Prostate gland (tissue), 2 donors: ENCODE measurements at places on chromosomes 16 and 17. TPM values are rescaled to one million over a fixed set of nuclear protein-coding genes. Genes with fewer than 3 reads are reported as not detected.

DNA sequence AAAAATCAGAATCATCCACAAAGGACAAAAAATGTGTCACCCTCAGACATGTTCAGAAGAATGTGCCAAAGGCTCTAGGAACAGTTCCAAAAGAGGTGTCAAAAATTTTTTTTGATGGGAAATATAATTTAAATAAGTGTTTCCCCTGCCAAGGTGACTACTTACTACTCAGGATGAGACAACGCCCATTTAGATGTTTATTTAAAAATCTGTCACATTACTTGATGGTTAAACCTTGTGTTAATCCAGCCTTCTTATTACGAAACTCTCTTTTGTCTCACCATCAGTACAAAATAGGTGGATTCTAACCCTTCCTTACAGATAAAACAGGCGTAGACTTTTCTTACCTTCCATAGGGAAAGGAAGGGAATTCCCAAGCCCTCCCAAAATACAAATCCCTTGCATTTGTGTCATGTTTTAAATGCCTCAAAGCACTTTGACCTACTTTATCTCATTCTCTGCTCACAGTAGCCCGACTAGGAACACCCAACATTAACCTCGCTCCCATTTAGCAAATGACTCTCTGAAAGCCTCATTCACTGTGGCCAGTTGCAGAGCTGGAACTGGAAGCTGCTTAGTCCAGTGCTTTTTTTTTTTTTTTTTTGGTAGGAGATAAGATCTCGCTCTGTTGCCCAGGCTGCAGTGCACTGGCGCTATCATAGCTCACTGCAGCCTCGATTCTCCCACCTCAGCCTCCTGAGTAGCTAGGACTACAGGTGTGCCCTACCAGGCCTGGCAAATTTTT lies 5.8 kb upstream of the GNA13 start:
- no peak overlapping the region for H3K4me3 ChIP-seq
- peak overlapping the region; percentile 9 for H3K27ac ChIP-seq
- DNase-seq: no peak
- no peaks in the 10 kb centered on the region for H3K36me3 ChIP-seq
- no peaks in the 10 kb centered on the region for H3K27me3 ChIP-seq

GRCh38 chr16:69373019-69373418 lies 12.8 kb downstream of the TERF2 start:
- H3K36me3 ChIP-seq: peaks cover 5% of the 10 kb centered on the region
- H3K4me1 ChIP-seq: no peaks in the 10 kb centered on the region
- no peaks in the 10 kb centered on the region for H3K27me3 ChIP-seq
- no peak for DNase-seq

- H3K4me3 ChIP-seq: peak overlapping the region; percentile 92
- DNase-seq: no peak
- peaks cover 8% of the 10 kb centered on the region for H3K4me1 ChIP-seq
- H3K27ac ChIP-seq: peak overlapping the region; percentile 93
- no peaks in the 10 kb centered on the region for H3K27me3 ChIP-seq
Measured at GRCh38 chr17:4998027-4998731, 429 bp downstream of the KIF1C start.

DNA sequence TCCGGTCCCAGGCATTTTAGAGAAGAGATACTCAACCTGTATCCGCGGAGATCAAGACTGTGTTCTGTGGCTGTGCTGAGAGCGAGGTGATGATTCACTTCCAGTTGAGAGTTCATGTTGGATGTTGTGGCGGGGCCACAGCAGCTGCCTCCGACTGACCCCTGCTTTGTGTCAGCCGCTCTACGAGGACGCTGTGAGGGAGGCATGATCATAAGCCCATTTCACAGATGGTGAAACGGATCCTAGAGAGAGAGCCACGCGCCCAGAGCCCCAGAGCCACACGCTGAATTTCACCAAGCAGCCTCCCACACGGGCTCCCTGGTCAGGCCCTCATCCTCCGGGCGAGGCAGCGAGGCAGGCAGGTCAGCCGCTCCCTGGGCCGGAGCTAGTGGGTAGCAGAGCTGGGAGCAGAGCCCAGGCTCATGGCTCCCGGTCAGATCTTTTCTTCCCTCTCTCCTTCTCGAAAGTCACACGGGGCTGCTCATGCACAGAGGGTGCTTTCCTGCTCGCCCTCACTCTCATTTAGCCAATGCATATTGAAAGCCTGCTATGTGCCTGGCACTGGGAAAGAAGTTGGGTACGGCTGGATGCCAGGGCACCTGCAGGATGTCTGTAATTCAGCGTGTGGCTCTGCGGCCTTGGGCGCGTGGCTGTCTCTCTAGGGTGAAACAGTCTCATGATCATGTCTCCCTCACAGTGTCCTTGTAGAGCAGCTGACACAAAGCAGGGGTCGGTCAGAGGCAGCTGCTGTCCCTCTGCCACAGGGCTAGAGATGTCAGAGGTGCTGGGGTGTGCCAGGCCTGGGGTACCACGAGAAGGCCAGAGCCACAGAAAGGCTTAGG lies 155.6 kb upstream of the CHMP6 start:
- no peaks in the 10 kb centered on the region for H3K27me3 ChIP-seq
- H3K36me3 ChIP-seq: no peaks in the 10 kb centered on the region
- no peak overlapping the region for H3K4me3 ChIP-seq
- DNase-seq: no peak

HCRT gene
- not detected for total RNA-seq

- DNase-seq: peak; percentile 63
- peak within 1 kb of the TSS; percentile 46 for H3K4me3 ChIP-seq
- no peaks in the 10 kb centered on the region for H3K36me3 ChIP-seq
- H3K27me3 ChIP-seq: no peaks in the 10 kb centered on the region
- H3K4me1 ChIP-seq: peaks cover 3% of the 10 kb centered on the region
Measured at GRCh38 chr17:20009302-20010098, at the start of gene SPECC1. TSS of gene SPECC1 (plus strand) at chr17:20009359. CDS start at chr17:20096652, 87,293 bp downstream.

CFAP97D1 gene
- total RNA-seq: not detected

DNA sequence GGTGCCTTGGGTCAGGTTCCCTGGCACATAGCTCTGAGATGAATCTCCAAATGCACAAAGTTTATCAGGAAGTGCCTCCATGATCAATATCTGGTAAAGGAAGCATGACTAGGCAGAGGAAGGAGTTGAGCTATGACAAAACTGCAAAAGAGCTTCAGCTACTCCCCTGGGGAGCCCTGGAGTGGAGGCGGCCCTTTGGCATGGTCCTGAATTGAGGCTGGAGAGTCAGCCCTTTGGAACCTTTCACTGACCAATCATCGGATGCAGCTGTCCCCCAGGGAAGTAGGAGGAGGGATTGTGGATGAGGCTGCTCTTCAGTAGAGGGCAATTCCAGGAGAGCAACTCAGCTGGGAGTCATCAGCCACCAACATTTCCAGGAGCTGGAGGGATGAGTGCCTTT lies 46.1 kb upstream of the NLRP1 start:
- H3K4me3 ChIP-seq: no peak overlapping the region
- H3K27me3 ChIP-seq: no peaks in the 10 kb centered on the region
- H3K27ac ChIP-seq: no peak overlapping the region
- H3K4me1 ChIP-seq: no peaks in the 10 kb centered on the region
- no peaks in the 10 kb centered on the region for H3K36me3 ChIP-seq
- no peak for DNase-seq

TPSG1 gene
- not detected for total RNA-seq

GRCh38 chr17:80656590-80656989 lies 112.0 kb downstream of the RPTOR start:
- DNase-seq: no peak
- no peaks in the 10 kb centered on the region for H3K4me1 ChIP-seq
- H3K27ac ChIP-seq: no peak overlapping the region
- H3K36me3 ChIP-seq: no peaks in the 10 kb centered on the region
- H3K4me3 ChIP-seq: no peak overlapping the region
- H3K27me3 ChIP-seq: no peaks in the 10 kb centered on the region

MRC2 gene
- 73.7 TPM for total RNA-seq

GRCh38 chr16:58264961-58265479 lies 29.8 kb downstream of the PRSS54 start:
- no peak overlapping the region for H3K27ac ChIP-seq
- no peak overlapping the region for H3K4me3 ChIP-seq
- no peaks in the 10 kb centered on the region for H3K4me1 ChIP-seq

DNA sequence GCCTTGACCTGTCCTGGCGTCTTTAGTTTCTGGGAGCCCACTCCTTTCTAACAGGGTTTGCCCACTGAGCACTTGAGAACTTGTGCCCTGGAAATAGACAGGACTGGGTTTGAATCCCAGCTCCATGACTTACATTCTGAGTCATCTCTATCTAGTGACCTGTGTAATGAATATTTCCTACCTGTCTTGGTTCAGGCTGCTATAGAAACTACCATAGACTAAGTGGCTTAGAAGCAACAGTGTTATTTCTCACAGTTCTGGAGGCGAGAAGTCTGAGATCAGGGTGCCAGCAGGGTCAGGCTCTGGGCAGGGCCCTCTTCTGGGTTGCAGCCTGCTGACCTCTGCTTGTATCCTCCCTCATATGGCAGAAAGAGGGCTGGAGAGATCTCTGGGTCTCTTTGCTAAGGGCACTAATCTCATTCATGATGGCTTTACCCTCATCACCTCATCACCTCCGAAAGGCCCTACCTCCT lies 110.7 kb upstream of the DHX40 start:
- H3K4me1 ChIP-seq: no peaks in the 10 kb centered on the region
- H3K27ac ChIP-seq: no peak overlapping the region
- H3K36me3 ChIP-seq: no peaks in the 10 kb centered on the region
- DNase-seq: no peak
- no peak overlapping the region for H3K4me3 ChIP-seq

SLC38A8 gene
- not detected for total RNA-seq

EEF2K gene
- 58.2 TPM for total RNA-seq

DNA sequence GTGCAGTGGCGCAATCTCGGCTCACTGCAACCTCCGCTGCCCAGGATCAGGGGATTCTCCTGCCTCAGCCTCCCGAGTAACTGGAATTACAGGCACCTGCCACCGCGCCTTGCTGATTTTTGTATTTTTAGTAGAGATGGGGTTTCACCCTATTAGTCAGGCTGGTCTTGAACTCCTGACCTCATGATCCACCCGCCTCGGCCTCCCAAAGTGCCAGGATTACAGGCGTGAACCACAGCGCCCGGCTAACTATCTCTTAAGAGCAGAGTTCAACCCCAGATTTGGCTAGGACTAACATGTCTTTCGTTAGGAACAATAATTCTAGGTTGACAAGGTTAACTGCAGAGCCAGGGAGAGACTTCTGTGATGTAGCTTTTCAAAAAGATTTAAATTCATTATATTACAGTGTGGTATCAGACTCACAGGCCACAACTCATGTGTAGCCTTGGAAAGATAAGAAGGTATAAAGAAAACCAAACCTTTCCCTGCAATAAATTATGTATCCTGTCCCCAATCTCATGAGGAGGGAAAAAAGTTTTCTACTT lies 4.3 kb downstream of the CHTF8 start:
- H3K4me1 ChIP-seq: peaks cover 6% of the 10 kb centered on the region
- no peak overlapping the region for H3K4me3 ChIP-seq
- no peak for DNase-seq
- no peaks in the 10 kb centered on the region for H3K27me3 ChIP-seq

DNA sequence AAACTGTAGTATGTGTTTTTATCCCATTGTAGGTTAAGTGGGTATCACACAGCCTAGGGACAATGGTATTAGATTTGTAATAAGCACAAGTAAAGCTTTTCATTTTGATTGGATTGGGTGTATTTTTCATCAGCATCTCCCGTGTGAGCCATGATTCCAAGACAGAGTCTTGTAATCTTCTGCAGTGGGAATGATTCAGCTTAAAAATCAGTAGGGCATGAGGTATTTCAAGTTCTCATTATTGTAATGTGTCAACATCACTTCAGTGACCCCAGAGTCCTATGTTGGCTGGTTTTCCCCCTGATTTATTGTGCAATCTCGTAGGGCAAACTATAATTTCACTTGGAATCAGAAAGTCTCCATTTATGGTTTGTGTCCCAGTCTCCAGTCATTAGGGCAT lies 833.2 kb upstream of the RBFOX1 start:
- no peaks in the 10 kb centered on the region for H3K4me1 ChIP-seq
- H3K4me3 ChIP-seq: no peak overlapping the region
- no peak for DNase-seq
- H3K36me3 ChIP-seq: no peaks in the 10 kb centered on the region
- no peaks in the 10 kb centered on the region for H3K27me3 ChIP-seq

DNA sequence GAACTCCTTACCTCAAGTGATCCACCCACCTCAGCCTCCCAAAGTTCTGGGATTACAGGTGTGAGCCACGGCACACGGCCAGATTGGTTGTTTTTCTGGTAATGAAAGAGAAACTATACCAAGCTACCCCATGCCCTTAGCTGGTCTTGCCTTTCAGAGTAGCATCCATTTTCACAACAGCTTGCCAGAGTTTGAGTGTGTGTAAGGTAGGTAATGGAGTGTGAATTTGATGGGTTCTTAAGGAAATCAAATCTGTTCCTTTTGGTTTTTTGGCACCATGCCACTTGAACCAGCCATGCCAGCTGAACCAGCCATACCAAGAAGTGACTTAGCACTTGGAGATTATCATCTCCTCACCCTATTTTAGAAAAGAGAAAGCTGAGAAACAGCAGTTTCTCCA lies 5.1 kb downstream of the CALCOCO2 start:
- H3K36me3 ChIP-seq: no peaks in the 10 kb centered on the region
- no peaks in the 10 kb centered on the region for H3K4me1 ChIP-seq
- H3K27ac ChIP-seq: no peak overlapping the region
- DNase-seq: peak; percentile 42

DHX40 gene
- 43.7 TPM for total RNA-seq

DNA sequence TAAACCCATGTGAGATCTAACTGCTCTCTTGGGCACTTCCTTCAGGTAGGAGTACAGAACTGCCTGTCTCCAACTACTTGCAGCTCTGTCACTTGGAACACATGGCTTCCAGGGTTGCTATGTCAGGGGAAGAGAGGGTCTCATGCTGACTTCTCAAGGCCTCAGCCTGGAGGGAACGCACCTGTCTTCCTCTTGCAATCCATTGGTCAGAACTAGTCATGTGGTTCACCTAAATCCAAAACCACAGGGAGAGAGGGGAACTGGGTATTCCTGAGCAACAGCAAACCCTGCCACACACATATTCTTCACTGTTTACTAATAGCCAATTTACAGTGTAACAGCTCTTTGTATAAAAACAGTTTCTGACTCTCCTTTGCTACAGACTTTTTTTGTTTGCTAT lies 206.1 kb downstream of the KCNJ2 start:
- H3K27ac ChIP-seq: no peak overlapping the region
- H3K4me1 ChIP-seq: no peaks in the 10 kb centered on the region
- no peaks in the 10 kb centered on the region for H3K36me3 ChIP-seq
- no peak for DNase-seq
- no peak overlapping the region for H3K4me3 ChIP-seq
- no peaks in the 10 kb centered on the region for H3K27me3 ChIP-seq

DNA sequence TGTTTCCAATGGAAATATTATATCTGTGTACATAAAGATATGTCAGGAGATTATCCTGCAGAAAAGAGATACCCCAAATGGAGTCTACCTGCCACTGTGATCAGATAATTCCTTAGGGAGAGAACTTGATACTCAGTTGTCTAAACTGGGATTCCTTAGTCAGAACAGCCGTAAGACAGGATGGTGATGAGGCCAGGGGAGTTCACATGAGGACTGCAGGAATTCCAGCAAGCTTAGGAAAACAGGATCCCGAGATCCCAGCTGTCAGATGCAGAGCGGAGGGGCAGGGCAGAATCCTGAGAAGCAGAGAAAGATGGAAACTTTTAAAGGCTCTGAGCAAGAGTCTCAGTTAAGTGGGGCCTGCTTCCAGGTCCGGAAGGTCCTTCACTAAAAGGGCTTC lies 4.7 kb downstream of the KRABD2 start:
- H3K36me3 ChIP-seq: no peaks in the 10 kb centered on the region
- H3K4me1 ChIP-seq: peaks cover 5% of the 10 kb centered on the region
- H3K27me3 ChIP-seq: no peaks in the 10 kb centered on the region
- no peak for DNase-seq
- no peak overlapping the region for H3K27ac ChIP-seq

MYLK3 gene
- total RNA-seq: 1.5 TPM

- H3K27me3 ChIP-seq: no peaks in the 10 kb centered on the region
- no peaks in the 10 kb centered on the region for H3K36me3 ChIP-seq
- no peak overlapping the region for H3K4me3 ChIP-seq
- H3K27ac ChIP-seq: no peak overlapping the region
Measured at GRCh38 chr16:89934611-89935553, 11.7 kb downstream of the TUBB3 start.
